ENCODE measurements at places on chromosomes 1 and 21.

DNA sequence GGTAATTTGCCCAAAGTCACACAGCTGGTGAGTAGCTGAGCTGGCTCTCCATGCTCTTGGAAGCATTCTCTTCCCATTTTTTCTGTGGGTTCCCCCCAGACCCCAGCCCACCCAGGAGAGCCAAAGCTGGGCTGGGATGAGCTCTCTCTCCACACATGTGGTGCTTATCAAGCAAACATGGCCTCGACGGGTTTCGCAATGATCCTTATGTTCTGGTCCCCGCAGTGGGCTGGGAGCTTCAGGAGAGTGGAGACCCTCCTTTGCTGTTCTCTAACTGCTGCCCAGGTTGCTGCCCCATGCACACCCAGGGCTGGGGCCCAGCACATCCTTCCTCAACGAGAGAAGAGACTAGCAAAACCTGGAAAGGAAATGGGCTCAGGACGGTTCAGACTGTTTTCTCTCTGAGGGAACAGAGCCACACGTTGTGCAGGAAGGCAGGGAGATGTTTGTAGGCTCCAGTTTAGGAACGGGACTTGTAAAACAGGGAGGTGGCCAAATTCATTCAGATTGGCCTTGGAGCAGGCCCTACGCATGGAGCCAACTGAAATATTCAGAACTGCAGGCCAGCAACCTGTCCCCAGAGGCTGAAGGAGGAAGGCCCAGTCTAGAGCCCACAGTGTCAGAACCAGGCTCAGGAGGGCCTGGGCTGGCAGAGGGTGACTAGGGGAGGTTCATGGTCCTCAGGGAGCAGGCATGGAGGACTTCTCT lies 27.2 kb upstream of the CSF1 start:
- DNase-seq = no peak

- no peak for DNase-seq
These were observed 109.7 kb upstream of the ZBTB40 start for GRCh38 chr1:22341791-22342605.

DNA sequence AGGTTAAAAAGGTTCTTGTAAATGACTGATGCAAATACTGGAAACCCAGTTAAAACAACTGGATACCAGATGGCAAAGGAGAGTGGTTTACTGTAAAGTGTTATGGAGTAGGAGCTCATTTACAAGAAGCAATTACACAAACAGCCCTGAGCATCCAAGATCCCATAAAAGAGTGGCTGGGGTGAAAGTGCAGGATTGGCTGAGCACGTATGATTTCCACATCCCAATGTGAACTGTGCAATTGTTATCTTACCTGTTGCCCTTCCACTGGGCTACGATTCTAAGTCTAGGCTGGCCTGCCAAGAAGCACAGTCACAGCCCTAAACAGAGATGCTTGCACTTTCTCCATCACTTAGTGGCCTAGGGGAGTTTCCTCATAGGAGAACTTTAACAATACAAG lies 277.6 kb upstream of the RUNX1 start:
- DNase-seq = no peak

DNA sequence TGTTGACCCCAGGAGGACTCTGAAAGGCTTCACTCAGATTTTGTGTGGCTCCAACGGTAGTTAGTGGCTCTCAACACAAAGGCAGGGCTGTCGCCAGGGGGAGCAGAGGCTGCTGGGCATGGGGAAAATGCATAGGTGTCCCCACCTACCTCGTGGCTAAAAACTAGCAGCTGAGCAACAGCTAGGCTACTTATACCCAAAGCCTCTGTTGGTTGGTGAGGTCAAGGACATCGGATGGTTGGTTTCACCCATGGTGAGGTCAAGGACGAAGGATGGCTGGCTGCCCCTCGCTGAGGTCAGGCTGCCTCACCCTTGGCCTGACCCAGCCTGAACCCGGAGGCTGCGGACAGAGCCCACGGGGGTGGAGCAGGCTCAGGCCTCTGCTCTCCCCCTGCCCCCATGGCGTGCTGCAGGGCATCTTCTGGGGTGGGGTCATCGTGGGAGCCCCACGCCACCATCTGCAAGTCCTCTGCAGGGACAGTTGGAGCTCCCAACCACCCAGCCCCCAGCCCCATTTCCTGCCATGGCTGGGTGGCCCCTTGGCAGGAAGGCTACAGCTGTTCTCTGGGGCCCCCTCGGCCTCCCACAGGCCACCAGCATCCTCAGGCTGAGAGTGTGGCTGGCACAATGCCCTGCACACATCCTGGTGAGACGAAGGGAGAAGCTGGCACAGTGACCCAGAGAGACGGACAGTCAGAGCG lies 8.5 kb upstream of the GNB1 start:
- DNase-seq = no peak

DNA sequence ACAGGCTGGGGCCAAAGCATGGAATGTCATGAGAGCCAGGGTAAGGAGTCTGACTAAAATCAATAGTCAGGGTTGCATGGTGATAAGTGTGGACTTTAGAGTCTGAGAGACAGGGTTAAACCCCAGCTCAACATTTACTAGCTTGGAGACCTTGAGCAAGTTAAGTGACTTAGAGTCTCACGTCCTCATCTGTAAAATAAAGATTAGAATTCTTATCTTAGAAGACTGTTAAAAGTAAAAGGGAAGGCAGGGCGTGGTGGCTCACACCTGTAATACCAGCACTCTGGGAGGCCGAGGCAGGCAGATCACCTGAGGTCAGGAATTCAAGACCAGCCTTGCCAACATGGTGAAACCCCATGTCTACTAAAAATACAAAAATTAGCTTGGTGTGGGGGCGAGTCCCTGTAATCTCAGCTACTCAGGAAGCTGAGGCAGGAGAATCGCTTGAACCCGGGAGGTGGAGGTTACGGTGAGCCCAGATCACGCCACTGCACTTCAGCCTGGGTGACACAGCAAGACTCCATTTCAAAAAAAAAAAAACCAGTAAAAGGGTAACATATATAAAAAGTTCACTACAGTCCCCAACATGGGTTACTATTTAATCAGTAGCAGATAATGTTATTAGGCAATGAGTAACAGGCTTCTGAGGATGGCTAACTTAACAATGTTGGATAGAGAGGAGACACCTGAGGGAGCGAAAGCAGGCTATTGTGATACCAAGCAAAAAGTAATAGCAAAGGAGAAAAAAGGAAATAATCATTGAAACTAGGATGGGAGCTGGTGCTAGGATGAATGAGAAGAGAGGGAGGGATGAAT lies 20.8 kb downstream of the TMCO1 start:
- DNase-seq = no peak

DNA sequence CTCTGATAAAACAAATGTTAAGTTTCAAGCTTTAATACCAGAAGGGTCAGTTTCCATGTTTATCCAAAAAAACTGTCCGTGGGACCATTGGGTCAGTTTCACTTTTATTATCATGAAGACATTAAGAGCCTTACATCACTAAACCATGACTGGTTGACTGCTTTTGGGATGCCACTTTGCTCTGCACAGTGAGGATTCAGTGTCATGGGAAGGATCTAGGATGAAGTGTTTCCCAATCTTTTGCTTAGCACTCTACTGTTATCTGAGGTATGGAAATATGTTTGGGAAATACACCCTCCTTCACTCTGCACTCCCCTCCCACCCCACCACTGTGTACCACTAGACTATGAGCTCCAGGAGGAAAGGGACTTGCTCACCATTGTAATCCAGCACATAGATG lies 16.3 kb downstream of the RPS6KC1 start:
- no peak for DNase-seq

DNA sequence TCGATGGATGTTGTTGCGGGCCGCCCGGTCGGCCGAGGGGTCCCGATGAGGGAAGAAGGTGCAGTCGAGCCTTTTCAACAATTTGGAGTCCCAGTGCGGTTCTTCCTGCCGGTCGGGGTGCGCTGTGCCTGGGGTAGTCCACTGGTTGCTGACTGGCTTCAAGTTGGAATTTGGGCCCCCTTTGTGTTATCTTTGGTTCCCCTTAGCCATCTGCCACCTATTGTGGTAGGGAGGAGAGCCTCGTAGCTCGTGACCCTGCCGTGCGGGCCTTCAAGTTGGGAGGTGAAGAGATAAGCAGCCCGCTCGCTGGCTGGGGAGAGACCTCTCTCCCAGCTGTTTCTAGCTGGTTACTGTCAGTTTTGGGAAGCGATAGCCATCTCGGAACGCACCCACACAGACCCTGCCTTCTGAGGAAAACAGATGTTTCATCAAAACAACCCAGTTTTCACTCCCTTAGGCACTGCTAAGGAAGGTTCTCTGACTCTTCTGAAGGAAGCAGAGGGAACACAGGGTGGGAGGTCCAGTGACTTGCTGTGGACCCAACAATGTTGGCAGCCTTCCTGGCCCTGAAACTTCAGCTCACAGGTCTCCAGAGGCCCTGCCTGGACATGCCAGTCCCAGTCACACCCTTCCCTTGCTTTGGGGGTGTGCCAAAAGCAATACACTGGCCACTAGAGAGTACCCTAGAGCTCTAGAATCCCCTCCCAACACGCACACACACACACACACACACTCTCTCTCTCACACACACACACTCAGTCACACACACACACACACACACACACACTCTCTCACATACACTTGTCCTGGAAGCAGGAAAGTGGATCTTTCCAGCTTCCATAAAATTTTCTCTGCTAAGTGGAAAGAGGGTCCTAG lies 1.0 kb downstream of the BTG2 start:
- peak; percentile 68 for DNase-seq

All from caudate nucleus (tissue), 63 donors.